ENCODE measurements at places on chromosomes 13 and 19.

DNA sequence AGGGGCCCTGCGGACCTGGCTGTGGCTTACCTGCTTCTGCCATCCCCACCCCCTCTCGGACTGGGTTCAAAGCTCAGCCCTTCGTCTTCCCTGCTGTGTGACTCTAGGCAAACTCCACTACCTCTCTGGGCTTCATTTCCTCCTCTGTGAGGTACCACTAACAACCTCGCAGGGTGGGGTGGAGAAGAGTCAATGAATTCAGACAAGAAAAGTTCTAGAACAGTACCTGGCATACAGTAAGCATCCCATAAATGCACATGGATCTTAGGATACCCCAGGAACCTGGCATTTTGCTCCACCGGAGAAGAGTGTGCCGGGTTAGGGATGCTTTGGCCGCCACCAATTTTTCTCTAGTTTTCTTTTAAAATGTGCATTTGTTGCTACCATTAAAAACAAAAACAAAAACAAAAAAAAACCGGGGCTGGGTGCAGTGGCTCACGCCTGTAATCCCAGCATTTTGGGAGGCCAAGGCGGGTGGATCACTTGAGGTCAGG is 3.4 kb downstream of the TLE5 start:
- no peak for DNase-seq

- DNase-seq = no peak
These were observed 694.4 kb upstream of the SLITRK5 start for GRCh38 chr13:86976521-86977324.

GRCh38 chr19:52453324-52454094 is at the start of gene ZNF578:
Gene ZNF578, plus strand, starts transcription at chr19:52453553. Its CDS starts 48,293 bp downstream, at chr19:52501846.
- peak; percentile 76 for DNase-seq

GRCh38 chr19:54233941-54234340 is 8.6 kb downstream of the LILRA6 start:
- no peak for DNase-seq

DNA sequence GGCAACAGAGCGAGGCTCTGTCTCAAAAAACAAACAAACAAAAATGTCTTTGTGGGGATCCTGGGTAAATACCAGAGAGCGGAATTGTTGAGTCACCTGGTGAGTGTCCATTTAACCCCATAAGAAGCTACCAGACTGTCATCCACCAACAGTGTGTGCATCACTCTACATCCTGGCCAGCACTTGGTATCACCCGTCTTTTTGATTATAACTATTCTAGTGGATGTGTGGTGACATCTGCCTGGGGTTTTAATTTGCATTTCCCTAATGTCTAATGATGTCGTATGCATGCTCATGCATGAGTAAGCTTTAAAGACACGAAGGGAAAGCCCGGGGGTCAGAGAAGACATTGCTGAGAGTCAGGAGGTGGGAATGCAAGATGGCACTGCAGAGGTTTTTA is 126.7 kb upstream of the MRI1 start:
- no peak for DNase-seq

GRCh38 chr19:57688011-57688763 is 6.4 kb downstream of the ZNF551 start:
- DNase-seq = no peak

DNA sequence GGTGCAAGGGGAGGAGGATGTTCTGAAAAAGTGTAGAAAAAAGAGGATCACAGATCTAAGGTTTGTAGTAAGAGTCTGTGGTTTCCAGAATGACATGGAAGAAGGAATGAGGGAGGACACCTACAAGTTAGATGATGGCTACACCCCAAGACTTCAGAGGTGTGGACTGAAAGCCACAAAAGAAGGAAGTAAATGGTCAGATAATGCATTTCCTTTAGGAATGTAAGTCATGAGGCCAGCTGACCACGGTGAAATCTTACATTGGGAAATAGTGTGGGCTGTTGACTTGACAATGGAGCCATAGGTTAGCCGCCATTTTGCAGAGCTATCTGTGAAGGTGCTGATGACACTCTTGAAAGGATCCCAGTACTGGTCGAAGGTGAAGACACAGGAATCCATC is 25.3 kb upstream of the FBXO27 start:
- DNase-seq = no peak

DNA sequence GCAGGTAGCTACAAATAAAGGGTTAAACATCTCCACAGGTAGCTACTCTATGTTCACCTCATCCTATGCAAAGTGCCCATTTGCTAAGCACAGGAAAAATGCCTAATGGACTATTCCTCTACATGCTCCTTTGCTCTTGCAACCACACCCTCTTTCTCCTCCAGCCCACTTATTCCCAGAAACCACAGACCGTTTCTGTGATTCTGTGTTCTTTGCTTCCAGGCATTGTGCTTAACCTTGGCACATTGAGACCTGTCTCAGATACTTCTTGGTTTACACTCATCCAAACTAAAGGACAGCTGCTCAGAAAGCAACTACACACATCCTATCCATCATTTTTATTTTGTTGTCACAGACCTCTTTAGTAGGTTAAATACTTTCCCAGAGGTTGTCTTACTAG is 785.0 kb upstream of the MIR17HG start:
- DNase-seq = no peak

GRCh38 chr13:75647126-75647784 is 11.1 kb downstream of the LMO7 start:
- DNase-seq = no peak

DNA sequence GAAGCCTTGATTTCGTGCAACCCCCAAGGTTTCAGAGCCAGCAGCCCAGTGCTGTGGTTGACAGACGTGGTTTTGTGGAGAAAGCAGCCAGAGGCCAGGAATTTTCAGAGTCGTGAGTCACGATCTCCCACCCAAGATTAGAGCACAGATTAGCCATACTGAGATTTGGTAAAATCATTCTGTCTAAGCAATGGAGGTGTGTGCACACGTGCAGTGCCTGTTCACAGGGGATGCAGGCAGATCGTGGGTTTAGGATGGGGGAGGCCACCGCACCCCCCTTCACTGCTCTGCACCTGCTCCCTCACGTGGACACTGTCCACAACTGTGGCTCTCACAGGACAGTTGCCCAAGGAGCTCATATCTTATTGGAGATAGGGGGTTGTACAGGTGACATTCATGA is 46.6 kb upstream of the GPR183 start:
- peak; percentile 52 for DNase-seq

GRCh38 chr13:77919246-77919920 is 752 bp upstream of the EDNRB start:
- DNase-seq = peak; percentile 25

GRCh38 chr19:27674701-27675100 is 1538.2 kb downstream of the UQCRFS1 start:
- no peak for DNase-seq

GRCh38 chr13:99327761-99328160 is 20.6 kb upstream of the GPR183 start:
- DNase-seq = no peak

DNA sequence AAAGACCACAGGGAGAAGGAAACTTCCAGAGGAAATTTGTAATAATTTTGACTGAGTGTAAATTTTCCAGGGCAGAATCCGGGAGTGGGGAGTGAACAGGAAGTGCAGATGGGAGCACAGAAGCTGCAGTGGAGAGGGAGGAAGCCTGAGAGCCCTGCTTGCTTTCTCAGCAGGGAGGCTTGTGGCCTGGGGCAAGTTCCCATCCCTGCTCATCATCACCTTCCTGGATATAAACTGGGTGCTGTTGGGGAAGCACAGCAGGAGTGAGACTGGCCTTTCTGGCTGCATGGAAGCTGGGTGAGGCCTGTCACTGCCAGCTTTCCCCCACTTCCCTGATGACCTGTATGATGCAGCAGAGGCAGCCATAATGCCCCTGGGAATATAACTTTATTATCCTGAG is 532.9 kb downstream of the SLITRK6 start:
- no peak for DNase-seq

DNA sequence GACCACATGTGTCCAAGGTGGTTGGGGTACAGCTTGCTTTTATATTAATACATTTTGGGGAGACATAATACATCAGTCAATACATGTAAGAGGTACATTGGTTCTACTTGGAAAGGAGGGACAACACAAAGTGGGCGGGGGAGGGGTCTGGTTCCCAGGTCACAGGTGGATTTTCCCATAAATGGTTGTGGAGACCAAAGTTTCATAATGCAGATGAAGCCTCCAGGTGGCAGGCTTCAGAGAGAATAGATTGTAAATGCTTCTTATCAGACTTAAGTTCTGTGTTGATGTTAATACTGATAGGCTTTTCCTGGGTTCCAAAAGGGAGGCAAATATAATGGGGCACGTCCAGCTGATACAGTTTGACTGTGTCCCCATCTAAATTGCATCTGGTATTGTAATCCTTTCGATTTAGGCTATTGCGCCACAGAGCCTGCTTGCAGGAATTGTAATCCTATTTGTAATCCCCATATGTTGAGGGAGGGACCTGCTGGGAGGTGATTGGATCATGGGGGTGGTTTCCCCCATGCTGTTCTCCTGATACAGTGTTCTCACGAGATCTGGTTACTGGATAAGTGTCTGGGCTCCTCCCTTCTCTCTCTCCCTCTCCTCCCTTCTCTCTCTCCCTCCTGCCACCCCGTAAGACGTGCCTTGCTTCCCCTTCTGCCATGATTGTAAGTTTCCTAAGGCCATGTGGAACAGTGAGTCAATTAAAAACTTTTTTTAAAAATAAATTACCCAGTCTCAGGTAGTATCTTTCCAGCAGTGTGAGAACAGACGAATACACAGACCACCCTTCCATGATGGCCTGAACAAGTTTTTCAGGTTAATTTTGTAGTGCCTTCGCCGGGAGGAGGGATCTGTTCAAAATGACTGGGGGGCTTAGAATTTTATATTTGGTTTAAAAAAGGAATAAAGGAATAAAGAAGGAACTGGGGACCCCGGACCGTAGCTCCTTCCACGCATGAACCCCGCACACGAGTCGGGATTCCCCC is 44.9 kb downstream of the ZNF823 start:
- DNase-seq = no peak

DNA sequence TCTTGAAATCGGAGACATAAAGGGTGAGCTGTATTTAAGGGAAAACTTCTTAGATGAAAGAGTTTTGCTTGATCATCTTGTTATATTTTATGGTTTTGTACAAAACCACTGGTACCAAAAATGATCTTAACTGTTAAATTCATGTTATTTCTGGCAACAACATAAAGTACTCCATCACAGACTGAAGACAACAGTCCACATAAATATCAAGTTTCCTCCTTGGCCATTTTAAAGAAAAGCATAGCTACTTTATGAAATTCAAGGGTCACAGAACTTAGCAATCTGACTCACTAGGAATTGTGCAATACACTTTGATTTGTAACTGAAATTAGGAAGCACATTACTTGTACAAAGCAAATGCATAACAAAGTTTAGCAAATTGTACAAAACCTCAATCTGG is 66.3 kb downstream of the TBC1D4 start:
- DNase-seq = no peak

GRCh38 chr19:13160557-13160956 is 10.3 kb downstream of the IER2 start:
- DNase-seq = no peak

- DNase-seq = no peak
These were observed 462.0 kb downstream of the LIG4 start for GRCh38 chr13:107753291-107753690.

DNA sequence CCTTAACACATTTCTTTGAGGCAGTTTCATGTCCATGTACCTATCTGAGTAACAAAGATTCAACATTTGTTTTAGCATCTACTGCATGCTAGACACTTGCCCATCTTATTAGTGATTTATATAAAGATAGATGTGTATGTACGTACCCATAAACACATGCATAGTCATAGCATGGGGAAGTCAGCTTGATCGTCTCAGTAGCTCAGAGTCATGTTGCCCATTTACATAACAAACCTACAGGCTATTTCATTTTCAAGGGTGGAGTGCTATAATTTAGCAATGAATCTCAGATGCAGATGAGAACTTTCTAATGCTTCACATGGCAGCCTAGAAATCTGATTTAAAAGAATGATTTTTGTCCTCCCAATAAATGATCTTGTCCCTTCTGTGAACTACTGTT is 23.5 kb downstream of the FLT1 start:
- no peak for DNase-seq

DNA sequence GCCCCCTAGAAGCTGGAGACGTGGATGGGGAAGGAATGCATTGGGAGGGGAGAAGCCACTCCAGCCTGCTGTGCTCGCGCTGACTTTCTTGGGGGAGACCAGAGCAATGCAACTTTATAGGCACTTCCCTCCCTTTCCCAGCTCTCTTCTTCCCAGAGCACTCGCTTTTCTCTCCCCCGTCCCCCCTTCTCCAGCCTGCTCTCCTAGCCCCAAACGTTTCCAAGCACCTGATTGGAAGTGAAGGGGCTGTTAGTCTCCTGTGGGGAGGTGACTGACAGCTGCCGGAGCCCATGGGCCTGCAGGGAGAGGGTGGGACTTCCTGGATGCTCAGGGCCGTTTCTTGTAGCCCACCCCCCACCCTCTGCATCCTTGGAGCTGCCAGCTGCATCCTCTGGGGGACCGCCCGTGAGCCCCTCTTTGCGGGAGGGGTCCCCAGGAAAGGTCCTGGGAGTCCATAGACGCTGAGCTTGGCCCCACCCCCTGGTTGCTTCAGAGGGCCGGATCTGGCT is 2.5 kb downstream of the HDGFL2 start:
- DNase-seq = peak; percentile 42

DNA sequence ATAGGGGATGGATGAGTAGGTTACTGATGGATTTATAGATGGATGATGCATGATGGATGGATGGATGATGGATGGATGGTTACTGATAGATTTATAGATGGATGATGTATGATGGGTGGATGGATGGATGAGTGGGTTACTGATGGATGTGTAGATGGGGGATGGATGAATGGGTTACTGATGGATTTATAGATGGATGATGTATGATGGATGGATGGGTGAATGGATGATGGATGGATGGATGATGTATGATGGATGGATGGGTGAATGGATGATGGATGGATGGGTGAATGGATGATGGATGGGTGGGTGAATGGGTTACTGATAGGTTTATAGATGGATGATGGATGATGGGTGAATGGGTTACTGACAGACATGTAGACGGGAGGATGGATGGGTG is 6.3 kb upstream of the C2CD4C start:
- no peak for DNase-seq

- DNase-seq = no peak
These were observed 2.2 kb upstream of the TNFSF13B start for GRCh38 chr13:108267347-108267746.

DNA sequence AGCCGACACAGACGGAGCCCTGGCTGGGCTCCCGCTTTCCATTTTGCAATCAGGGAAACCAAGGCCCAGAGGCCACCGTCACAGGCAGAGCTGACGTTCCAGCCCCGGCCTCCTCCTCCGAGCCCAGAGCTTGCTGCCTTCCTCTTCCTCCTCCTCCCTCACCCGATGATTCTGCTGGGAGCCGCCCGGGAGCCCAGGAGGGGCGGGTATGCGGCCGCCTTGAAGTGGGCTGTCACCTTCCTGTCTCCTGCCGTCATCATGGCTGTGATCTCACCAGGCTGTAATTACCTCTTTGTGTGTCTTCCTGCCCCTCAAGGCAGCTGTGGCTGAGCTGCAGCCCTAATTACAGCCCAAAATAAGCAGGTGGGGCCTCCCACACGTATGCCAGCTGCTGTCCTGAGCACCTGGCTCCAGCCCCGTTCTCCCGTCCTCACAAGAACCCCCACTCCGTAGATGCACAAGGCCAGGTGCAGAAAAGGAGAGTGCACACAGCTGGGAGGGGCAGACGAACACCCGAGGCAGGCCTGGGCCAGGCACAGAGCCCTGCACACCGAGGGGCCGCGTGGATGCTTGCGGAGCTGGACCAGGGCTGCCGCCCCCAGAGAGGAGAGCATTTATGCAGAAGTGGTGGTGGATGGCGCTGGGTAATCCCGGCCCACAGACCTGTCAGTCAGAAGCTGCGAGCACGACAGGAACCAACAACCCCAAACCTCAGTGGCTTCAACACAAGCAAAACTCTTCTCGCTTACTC is 4.0 kb downstream of the TPGS1 start:
- peak; percentile 79 for DNase-seq
